Renal cortex interstitium (tissue), 15 donors: ENCODE measurements at places on chromosomes 16 and 17. TPM values are rescaled to one million over a fixed set of nuclear protein-coding genes. Genes with fewer than 3 reads are reported as not detected.

GRCh38 chr16:25707982-25708583 lies 16.3 kb downstream of the HS3ST4 start:
- DNase-seq: no peak

DNA sequence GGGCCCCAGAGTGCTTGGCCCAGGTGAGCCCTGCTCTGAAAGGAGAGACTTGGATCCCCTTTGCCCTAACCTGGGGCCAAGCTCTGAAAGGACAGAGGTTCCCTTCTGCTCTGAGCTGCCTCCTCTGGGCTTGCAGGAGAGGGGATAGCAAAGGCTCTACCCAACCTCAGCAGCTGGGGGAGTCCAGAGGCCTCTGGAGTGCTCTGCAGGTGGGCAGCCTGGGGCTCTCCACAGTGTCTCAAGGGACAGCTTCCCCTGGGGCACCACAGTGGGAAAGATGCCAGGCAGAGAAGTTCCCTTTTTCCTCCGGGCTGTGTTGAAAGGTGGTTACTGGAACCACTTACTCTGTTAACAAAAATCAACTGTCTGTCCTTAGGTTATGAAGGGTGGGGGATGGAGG lies 48.2 kb upstream of the MGAT5B start:
- DNase-seq: no peak

DNA sequence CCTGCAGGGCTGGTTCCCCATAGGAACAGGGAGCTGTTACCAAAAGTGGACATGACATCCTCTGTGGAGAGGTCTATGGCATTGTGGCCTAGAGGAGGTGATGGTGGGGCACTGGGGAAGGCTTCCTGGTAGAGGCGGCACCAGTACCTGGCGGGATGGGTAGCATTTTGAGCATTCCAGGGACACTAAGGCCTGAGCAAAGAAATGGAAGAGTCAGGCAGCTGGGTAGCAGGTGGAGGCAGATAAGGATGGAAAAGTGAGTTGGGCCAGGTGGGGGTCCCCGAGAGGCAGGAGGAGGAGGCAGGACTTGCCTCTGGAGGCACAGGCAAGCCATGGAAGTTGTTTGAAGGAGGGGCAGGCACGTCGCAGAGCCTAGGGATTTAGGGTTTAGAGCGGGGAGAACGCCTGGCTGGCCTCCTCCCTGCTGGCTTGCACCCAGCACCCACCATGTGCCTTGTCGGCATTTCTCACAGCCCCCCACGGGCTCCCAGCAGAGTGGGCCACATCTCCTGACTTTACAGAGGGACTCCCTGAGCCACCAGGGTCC lies 5.1 kb upstream of the ADCY7 start:
- DNase-seq: no peak

Gene MATCAP1
- 37.9 TPM for polyA plus RNA-seq

Gene SMIM36
- polyA plus RNA-seq: not detected

- no peak for DNase-seq
These were observed 195.2 kb downstream of the IRX5 start for GRCh38 chr16:55125818-55126385.

DNA sequence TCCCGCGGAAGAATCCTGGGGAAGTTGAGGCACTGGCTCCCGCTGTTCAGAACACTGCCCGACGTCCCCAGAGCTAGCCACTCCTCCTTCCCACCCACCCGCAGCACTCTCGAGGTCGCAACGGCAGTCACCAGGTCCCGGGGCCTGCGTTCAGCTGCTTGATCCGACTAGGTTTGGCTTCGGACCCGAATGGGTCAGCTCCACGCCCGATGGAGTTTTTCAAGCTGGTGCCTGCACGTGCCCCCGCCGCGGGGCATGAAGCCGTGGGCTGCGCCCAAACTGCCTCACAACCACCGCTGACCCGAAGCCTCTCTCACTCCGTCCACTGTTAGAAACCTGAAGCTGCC lies 12.4 kb upstream of the ODF4 start:
- DNase-seq: no peak
